ENCODE measurements at places on chromosomes 7 and 10.

DNA sequence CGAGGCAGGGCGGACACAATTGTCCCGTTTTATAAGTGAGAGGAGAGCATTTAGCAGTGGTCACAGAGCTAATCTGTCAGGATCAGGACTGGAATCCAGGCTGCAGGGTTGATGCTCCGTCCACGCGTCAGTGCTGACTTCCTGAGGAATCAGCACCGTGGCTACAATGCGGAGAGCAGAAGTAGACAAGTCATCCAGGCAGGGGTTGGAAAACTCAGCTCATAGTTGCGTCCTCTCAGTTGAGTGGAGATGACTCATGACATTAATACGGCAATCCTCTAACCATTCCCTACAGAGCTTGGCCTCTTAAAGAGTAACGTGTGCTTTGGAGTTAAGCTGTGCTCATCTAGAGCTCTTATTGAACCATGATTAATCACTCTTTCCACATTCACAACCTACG lies 17.1 kb upstream of the HTR5A start:
- no peak for DNase-seq

DNA sequence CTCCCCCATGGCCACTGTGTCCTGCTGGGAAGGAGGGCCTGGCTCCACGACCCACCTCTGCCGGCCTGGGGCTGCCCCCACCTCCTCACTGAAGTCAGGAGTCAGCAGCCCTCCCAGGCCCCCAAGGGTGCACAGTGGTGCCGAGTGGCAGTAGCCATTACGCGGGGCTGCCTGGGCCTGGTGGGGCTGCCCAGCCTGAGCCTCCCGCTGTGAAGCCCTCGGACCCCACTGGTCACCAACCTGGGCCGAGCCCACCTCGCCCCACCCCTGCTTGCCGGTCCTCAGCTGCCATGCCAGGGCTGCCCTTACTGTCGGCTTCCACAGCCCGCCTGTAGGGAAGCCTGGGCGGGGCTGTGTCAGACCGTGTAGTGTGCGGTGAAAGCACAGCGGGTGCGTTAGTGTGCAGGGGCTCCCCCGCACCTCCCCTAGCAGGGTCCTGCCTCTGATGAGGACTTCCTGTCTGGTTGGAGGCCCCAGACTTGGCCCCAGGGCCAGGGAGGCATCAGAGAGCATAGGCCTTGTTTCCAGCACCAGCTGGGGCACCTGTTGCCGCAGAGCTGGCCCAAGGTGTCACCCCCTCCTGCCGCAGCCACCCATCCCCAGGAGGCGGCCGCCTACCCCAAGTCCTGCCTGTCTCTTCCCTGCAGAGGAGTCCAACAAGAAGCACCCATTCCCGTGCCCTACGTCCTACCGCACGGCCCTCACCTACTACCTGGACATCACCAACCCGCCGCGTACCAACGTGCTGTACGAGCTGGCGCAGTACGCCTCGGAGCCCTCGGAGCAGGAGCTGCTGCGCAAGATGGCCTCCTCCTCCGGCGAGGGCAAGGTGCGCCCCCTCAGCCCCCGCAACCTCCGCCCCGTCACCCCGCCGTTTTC lies 10.0 kb downstream of the TMEM120A start:
- no peak for DNase-seq

DNA sequence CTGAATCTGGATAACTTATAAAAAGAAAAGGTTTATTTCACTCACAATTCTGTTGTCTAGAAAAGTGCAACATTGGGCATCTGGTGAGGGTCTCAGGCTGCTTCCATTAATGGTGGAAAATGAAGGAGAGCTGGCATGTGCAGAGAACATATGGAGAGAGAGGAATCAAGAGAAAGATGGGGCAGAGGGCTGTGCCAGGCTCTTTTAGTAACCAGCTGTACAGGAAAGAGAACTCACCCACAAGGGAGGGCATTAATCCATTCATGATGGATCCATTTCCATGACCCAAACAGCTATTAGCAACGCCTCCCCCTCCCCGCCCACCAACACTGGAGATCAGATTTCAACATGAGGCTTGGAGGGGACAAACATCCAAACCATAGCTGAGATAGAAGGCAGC lies 61.7 kb upstream of the LYZL1 start:
- no peak for DNase-seq

DNA sequence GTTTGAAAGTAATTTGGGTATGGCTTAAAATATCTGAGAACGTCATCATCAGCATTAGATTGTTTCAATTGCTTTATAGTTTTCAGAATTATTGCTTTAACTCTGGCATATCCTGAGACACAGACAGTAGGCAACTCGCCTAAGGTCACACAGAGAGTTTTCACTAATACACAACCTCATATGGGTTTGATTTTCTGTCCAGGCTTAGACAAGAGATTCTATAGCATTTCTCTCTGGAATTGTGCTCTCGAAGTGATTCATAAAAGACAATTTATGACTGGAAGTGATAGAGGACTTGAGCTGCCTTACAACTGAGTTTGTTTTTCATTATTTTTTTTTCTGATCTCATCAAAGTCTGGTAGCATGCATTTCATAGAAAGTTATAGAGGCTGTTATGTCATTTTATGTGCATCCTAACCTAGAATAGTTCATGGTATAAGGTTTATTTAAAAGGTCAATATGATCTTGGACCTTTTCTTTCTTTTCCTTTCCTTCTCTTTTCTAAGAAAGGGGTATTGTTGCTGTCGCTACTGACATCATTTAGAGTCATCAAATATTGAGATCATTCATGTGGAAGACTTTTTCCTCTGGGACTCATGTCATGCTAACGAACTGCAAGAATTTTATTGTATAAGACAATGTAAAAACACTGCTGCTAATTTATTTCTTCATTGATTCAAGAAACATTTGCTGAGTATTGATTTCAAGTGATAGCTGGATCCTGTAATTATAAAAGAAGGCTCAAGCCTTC lies 278.2 kb downstream of the PLXDC2 start:
- DNase-seq = no peak

DNA sequence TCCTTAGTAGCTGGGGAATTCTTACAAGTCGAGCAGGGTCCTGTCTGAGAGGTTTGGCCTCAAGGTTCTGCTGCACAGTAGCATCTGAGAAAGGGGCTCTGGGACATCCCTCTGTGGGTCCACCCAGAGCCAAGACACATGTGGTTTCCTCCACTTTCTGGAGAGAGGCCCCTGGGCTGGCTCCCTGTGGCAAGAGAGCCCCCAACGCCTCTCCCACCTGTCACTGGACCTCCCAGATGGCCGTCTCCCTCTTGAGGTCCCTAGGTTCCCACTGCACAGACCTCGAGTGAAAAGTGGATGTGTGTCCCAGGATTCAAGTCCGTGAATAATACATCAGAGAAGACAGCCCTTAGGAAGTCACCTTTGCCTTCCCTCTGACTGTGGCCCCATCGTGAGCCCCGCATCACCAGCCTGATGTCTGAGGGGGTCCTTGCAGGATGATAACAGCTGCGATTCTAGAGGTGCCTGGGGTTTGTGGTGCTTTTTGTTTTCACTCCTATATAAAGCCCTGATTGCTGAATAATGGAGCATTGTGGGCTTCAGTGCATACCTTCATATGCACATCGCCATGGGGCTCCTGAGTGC lies 319.0 kb downstream of the GLRX3 start:
- DNase-seq = no peak

DNA sequence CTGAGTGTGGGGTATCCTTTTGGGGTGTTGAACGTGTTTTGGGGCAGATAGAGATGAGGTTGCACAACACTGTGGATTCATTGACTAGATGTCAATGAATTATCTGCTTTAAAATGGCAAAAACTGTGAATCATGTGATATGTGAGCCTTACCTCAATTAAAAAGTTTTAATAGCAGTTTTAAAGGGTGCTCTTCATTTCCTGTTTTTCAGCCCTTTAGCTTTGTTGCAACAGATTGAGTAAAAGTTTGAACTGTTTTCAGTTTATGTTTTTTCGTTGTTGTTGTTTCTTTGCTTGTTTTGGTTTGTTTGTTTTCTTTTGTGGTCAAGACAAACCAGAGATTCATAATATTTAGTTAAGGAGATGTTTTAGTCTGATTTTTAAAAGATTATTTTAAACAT lies 9.4 kb downstream of the TAS2R41 start:
- no peak for DNase-seq

DNA sequence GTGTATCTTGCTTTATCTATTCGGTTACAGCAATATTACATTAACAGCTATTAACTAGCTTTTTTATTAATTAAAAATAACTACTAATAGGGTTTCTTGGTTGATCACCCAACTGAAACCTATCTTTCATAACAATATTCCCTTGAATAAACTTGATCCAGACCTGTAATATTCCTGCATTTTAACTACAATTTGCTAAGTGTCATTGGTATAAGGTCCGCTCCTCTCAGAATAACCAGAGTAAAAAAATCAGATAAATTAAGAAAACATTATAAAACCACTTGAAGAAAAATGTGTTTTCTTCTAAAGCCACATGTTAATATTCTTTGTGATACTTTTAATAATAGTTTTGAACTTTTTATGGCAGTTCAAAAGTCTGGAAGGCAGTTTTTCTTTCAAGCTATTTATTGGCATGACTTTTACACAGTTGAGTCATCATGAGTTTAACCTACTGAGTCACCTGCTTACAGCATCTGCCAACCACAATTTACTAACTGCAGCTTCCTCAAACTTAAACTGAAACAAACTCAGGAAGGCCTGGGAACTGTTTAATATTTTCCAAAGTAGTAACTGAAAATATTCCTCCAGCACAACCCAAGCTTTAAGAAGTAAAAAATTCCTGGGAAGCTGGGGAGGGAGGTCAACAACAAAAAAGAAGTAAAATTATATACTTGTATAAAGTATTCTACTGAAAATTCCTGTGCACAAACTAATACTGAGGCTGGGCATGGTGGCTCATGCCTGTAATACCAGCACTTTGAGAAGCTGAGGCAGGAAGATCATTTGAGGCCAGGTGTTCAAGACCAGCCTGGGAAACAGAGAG lies 103.2 kb downstream of the NRBF2 start:
- no peak for DNase-seq

GRCh38 chr10:122495406-122496340 lies 34.3 kb downstream of the HTRA1 start:
- no peak for DNase-seq

DNA sequence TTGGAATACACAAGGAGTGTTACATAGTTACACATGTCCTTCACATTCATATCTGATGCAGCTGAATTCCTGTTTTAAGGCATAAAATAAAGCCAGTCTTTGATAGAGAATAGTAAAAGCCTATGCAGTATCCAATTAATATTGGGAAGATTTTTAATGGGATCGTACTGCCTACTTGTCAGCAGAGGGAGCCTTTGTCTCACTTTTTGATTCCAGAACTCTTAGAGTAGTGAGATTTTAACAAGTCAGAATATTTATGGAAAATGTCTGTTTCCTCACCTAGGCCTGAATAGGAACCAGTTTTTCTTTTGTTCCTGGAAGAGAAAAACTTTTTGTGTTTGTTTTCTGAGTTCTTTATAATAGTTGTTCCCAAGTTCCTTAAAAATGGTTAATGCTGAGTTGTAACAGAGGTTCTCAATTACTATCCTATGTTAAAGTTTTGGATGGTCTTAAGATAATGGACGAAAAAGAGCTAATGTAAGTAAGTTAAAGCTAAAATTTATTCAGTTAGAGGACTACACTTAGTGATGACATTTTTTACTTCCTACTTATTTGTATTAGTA lies 114.0 kb downstream of the BBS9 start:
- DNase-seq = peak; percentile 43

DNA sequence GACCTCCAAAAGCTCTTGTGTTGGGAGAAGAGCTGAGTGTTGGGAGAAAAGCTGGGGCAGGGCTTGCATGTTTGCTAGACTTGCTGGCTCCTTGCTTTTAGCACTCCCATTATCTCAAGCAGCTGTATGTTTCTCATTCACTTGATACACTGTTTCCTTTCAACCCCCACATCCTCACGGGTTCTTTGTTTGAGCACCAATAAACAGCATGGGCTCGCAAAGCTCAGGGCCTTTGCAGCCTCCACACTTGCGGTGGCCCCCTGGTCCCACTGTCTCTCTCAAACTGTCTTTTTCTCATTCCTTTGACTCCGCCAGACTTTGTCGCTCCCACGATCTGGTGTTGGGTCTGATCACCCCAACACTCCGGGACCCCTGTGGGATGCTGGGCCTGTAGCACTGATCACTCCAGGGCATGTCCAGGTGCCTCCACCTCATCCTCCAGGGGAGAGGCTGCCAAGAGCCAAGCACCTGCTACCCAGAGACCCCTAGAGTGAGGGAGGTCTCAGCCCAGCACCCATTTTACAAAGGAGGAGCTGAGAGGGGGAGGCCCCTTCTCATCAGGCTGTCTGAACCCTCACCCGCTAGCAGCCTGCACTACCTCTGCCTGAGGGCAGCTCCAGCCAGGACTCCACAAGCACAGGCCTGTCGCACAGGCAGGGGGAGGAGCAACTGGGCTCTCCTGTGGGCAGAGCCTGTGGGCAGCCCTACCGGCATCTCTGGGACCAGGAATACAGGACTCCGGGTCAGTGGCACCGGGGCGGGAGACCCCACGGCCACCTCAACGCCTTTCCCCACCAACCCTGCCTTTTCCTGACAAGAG lies 49.1 kb upstream of the MSMB start:
- no peak for DNase-seq

DNA sequence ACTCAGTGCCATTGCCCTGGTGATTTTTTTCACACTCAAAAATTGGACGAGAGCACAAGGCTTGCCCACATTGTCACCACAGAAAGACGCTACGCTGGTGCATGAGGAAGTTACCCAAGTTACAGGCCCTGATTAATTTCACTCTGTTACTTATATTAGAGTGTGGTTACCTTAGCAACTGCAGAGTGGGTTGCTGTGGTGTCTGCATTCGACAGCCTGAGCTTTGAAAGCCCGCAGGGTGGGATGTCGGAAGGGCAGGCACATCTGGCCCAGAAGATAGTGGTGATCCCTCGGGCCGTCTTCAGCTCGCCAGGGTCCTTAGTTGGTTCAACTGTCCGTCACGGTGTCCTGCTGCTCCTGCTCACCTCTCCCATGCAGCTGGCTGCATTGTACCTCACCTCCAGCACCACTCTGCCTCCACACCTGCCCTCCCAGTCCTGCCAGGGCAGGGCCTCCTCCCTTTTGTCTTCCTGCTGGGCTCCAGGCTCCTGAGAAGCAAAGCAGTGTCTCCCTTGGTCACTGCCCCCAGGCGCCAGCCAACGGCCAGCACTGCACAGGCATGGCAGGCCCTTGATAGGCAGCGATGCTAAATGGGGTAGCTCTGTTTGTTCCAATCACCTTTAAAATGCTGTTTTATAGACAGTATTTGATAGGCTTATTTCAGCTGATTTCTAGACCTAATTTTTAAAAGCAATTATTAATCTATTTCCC lies 167.2 kb downstream of the EBF3 start:
- DNase-seq = no peak

DNA sequence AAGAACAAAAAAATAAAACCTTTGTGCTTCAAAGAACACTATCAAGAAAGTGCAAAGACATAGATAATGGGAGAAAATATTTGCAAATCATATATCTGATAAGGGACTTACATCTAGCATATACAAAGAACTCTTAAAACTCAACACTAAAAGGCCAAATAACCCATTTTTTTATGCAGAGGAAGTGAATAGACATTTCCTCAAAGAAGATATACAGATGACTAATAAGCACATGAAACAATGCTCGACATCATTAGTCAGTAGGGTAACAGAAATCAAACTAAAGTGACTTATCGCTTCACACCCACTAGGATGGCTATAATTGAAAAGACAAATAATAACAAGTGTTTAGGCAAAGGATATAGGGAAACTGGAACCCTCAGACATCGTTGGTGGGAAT lies 78.0 kb downstream of the MALSU1 start:
- no peak for DNase-seq

- no peak for DNase-seq
Observed at GRCh38 chr7:26001662-26002244, 150.2 kb upstream of the NFE2L3 start.
